ENCODE measurements at places on chromosomes 7 and 10.

GRCh38 chr7:106504645-106505044 lies 156.3 kb downstream of the CCDC71L start:
- DNase-seq, result no peak

DNA sequence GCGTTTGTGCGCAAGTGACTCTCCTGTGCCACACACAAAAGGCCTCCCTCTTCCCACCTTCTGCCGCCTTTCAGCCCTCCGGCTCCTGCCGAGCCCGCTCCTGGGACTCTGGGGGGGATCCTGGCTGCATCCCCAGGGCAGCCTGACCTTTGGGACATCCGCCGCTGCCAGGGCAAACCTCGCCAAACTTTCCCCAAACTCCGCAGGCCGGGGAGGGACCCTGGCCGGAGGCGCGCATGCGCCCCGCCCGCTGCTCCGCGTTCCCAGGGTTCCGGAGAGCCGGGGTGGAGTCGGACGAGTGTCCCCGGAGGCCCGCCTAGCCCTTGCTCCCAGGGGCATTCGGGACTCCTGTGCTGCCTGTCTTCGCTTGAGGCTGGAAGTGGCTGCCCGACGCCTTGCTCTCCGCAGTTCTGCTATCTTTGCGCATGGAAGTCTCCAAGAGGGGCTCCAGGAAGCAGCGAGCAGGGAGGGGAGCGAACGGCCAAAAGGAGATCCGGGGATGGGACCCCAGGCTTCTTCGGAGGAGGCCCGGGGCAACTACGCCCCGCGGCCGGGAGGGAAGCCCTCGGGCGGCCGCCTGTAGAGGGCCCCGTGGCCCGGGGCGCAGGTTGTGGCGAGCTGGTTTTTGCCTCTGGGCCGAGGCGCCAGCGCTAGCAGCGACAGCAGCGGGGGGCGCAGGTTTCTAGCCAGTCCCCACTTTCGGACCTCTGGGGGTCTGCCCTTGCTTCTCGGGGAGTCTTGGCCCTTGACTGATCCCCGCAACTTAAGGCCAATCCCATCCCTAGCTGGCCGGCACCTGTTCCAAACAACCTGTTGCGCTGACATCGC lies 7.0 kb downstream of the PTF1A start:
- no peak for DNase-seq

GRCh38 chr7:98135984-98136383 lies 29.3 kb downstream of the LMTK2 start:
- no peak for DNase-seq

GRCh38 chr10:100977436-100977835 lies 8.1 kb downstream of the SEMA4G start:
- DNase-seq, result no peak

GRCh38 chr7:590731-591551 lies 71.3 kb upstream of the PDGFA start:
- DNase-seq, result no peak
